Muscle of leg (tissue), 16 donors: ENCODE measurements at places on chromosomes 1 and 21. TPM values are rescaled to one million over a fixed set of nuclear protein-coding genes. Genes with fewer than 3 reads are reported as not detected.

GRCh38 chr1:48007047-48007446 is 9.9 kb upstream of the TRABD2B start:
- no peak for DNase-seq

The SIPA1L2 gene
- polyA plus RNA-seq, result 30.4 TPM

GRCh38 chr1:110452330-110452729 is 1.4 kb downstream of the PROK1 start:
- no peak for DNase-seq

The CLIC6 gene
- 0.04 TPM for polyA plus RNA-seq

DNA sequence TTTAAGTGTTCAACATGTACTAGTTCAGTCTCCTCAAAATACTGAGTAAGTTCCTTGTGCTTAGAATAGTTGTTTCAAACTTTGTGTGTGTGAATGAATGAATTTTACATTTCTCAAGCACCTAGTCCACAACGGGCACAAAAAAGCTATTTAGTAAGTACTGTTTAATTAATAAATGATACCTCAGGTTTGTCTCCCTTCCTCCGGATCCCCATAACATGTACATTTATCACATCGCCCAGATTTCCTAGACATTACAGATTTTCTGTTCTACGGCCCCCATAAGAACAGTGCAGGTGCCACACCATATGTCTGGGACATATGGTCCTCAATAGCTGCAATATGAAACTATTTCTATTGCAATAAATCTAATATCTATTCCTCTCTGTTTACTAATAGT is 1.3 kb upstream of the TTF2 start:
- DNase-seq, result no peak

DNA sequence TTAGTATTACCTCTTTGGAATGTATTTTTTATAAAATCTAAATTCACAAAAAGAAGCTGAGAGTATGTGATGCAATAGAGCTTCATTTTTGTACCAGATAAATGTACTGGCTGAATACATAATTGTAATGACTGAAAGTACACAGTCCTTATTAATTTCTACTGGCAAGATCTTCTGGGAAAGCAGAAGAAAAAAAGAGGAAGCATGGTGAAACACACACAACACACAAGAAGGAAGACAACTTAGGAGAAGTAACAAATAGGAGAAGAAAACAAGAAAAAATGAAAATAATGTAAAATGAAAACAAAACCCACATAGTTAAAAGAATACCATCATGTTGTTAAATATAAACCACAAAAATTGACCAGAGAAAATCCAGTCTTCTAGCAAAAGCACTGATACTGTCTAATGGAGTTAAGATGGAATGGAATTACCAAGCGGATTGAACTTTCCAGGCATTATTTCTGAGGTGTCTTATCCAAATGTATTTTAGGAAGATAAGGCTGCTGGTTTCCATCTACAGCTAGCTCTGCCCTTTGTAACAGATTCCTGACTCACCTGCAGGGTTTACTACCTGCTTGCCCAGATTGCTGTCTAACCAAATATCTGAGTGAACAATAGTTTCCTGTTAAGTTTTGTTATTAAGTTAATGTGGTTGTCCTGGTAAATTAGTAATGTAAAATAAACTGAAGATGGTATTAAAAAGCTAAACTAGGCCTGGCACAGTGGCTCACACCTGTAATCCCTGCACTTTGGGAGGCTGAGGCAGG is 4.5 kb upstream of the COP1 start:
- peak; percentile 24 for DNase-seq

GRCh38 chr21:32990666-32991065 is 35.1 kb upstream of the OLIG2 start:
- no peak for DNase-seq

- DNase-seq, result peak; percentile 11
These were observed 14.3 kb downstream of the EGLN1 start for GRCh38 chr1:231407547-231408396.

DNA sequence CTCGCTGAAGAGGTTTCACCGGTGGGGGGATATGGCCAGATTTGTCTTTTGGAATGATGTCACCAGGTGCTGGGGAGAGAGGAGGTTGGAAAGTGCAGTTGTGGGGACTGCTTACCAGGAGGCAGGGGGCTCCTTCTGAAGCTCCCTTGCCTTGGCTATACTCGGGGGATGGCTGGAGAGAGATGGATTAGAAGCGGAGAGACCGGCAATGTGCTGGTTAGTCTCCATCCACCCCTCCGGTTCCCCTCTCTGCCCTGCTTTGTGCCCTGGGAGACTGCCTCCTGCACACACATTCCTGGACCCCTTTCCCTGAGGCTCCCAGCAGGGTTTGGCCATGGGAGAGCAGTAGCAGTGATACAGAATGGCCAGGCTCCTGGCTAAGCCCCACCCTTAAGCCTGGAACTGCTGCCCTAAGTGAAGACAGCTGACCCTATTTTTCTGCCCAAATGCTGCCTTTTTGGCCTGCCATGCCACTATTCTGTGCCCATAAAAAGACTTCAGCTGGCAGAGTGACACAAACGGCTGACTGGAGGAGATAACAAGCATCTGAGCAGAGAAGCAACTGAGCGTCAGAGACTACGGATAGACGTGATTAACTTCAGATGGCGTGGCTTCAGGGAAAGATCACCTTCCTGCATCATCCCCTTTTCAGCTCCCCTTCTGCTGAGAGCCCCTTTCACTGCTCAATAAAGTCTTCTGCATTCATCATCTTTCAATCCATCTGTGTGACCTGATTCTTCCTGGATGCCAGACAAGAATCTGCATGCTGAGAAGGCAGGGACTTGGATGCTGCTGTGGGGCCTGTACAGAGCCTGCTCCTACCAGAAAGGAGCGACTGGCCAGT is 14.5 kb upstream of the VPS13D start:
- DNase-seq, result no peak

- DNase-seq, result no peak
These were observed 21.5 kb downstream of the RPL5 start for GRCh38 chr1:92853299-92853698.

GRCh38 chr1:215717677-215718426 is 150.7 kb downstream of the KCTD3 start:
- DNase-seq, result no peak

DNA sequence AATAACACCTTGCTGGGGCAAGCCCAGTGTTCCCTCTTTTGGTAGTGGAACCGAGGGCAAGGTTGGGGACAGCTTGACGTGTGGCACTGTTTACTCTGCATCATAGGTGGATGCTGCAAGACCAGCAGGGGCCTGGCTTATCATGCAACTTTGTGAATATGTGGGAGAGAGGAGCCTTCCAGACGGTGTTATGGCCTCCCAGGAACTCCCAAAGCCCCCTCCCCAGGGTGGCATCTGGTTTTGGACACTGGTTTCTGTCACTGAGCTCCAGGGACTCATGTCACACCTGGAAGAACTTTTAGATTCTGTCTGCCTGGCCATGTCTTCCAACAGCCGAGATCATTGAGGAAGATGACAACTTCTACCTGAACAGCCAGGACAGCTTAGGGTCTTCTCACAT is 1.4 kb upstream of the TLR5 start:
- DNase-seq, result no peak

DNA sequence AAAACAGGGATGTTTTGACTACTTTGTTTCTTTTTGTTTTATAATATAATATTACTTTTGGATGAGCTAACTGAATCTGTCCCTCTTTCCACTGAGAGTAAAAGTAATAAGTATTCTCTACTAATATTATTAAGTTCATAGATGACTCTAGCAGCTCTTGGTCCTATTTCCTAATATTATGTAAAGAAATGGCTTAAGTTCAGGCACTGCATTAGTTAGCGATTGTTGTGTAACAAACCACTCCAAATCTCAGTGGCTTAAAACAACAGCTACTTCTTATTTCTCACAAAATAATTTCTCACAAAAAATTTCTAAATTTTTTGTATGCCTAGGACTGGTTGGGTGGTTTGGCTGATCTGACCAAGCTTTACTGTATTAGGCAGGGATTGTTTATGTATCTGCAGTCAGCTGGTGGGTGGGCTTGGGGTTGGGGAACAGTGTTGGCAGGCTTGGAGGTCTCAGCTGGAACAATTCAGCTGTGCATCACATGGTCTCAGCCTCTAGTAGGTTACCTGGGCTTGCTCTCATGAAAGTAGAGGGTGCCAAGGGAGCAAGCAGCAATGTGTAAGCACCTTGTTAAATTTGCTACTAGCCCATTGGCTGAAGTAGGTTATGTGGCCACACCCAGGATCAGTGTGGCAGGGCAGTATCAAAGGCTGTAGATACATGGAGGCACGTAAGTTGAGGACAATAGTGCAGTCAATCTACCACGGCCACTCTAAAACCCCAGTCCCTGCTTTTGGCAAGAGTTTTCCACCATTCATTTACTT is 8.8 kb upstream of the CCT8 start:
- DNase-seq, result no peak

DNA sequence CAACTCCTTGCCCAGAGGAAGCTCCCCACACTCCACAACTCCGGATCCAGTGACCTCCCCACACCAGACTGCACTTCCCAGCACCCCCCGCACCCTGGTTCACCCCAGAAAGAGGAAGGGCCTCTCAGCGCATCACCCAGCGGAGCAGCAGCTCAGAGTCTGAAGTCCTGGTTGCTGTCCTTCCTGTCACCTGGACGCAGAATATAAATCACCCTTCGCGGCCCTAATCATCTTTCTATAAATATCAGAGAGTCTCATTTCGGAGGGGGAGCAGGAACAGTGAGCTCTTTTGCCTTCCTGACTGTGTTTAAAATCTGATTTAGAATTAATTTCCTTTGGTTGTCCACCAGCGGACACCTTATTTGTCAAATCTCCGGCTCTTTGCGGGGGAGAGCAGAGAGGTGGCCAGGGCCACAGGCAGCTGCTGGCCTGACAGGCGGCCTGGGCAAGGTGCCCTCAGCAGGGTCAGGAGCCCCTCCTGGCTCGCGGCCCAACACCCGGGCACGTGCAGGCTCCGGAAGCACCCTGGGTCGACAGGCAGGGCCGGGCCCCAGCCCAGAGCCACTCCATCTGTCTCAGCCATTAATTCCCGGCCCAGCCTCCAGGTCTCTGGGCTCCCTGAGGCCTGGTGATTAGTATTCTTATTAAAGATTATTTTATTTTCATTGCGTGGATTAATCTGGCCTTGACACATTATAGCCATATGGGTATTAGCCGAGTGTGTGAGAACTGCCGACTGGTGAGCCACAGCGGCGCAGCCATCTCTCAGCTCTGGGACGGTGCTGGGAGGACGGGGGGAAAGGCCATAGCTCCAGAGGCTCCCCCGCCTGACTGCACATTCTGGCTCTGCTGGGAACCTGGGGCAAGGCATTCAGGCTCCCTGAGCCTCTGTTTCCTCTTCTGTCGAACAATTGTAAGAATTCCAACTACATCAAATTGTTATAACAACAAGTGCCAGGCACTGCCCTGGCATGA is 19.7 kb downstream of the EPHA8 start:
- peak; percentile 33 for DNase-seq

The DMBX1 gene
- not detected for polyA plus RNA-seq

DNA sequence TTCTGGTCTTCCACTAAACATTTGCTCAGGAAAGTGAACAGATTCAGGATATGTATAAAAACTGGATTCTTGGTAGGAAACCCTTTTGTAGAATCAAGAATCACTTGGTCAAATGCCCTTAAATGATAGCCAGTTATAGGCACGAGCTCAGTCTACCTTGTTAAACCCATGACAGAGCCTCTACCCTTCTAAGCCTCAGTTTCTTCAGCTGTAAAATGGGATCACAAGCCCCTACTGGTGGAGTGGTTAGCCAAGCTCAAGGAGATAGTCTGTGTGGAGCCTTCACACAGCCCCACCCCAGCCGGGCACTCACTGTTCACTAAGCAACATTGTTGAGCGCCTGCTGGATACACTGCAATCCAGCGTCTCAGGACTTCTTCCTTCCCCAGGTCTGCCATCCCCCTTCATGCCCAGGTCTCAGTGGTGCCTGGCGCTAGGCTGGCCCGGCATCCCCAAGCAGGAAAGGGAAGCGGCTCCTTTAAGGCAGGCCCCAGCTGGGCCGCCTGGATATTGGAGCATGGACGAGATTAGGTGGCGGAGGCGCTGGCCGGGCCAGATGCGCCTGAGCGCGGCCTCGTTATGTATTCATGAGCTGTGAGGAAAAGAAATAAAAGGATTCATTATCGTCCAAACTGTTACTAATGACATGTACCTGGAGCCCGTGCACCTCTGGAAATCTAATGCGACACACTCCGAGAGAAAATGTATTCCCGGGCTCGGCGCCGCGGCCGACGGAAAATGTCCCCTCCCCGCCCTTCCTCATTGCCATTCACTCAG is 75.6 kb downstream of the TAS1R2 start:
- DNase-seq, result peak; percentile 61

The ZNF648 gene
- 0.05 TPM for polyA plus RNA-seq

The GPR161 gene
- polyA plus RNA-seq, result 20.8 TPM

The C4BPA gene
- 0.29 TPM for polyA plus RNA-seq

GRCh38 chr1:118785246-118785645 is 202.9 kb downstream of the TBX15 start:
- peak; percentile 24 for DNase-seq

- DNase-seq, result peak; percentile 62
These were observed 61.1 kb upstream of the ANGPTL1 start for GRCh38 chr1:178931858-178932551.

The CHODL gene
- 92.3 TPM for polyA plus RNA-seq

DNA sequence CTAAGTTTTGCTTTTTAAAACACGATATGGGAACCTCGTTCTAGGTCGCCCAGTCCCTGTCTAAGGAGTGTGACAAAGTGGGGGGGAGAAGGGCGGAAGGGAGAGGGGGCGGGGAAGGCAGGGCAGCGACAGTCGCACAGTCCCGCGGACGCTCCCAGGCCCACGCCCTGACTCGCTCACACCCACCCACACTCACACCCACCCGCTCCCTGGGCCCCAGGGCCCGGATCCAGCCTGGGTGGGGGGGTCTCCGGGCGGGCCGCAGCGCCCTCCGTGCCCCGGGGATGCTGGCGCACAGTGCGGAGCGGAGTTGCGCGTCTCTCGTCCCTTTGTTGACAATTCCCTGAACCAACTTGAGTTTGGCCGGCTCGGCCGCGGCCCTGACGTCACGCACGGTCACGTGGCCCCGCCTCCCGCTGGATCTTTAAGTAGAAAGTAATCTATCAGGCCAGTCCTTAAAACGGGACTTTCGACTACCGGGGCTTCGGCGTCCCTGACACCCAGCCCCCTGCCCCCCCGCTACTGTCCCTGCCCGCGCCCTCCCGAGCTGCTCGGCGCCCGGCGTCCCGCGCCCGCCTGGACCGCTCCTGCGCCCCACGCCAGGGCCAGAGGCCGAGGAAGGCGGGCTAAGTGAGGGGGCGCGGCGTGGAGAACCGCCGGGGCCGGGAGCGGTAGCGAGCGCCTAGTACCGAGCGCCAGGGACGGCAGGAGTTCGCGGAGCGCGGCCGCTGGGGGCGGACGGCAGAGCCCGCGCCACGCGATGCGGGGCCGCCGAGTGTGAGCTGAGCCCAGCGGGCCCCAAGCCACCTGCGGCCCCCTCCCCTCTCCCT is at the start of gene FOXD3:
TSS of gene FOXD3 (plus strand) at position 454 of the 830 bp plus-strand sequence. CDS start 492 bp downstream, outside the sequence.
- DNase-seq, result peak; percentile 76

The TFF2 gene
- not detected for polyA plus RNA-seq

DNA sequence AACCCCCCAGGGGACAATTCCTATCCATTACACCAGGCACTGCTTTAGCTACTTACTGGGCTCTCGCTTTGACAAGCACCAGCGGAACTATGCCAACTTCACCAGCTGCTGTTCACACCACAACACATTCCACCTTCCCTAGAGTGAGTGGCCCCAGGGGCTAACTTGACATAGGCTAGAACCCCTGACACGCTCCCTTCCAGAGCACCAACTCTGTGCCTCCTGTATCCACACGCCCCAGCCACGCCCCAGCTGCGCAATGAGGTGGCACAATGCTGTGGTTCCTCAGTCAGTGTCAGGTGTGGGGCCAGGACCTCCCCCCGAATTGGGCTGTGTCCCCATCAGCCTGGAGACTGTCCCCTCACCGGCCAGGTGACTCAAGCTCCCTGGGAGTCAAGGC is 11.7 kb upstream of the FGR start:
- DNase-seq, result no peak
